Right hindlimb (tissue), 1 donor: ENCODE measurements at places on chromosomes 2 and 18.

GRCh38 chr2:84838434-84839145 lies 42.3 kb downstream of the TRABD2A start:
- DNase-seq = no peak

GRCh38 chr2:23523373-23524260 lies 138.6 kb downstream of the KLHL29 start:
- peak; percentile 60 for DNase-seq

- DNase-seq = no peak
Observed at GRCh38 chr2:43100362-43100882, 126.0 kb downstream of the ZFP36L2 start.

DNA sequence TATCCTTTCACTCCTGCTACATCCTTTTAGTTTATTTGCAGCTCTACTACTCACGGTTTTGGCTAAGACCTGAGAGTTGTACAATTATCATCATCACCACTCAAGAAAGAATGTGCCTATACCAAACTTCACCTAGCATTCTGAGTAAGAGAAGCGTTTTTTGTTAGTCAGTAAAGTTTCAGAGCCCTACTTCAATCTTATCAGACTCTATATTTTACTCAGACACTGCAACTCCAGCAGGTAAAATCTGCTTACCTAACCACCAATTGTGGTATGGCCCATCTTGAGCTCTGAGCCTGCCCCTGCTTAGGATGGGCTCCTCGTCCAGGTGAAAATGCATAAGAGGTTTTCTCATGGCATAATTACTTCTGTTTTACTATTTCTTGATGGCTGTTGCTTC lies 37.1 kb downstream of the ICOS start:
- DNase-seq = no peak

- no peak for DNase-seq
Observed at GRCh38 chr2:172079838-172080640, 5.3 kb upstream of the DLX1 start.

DNA sequence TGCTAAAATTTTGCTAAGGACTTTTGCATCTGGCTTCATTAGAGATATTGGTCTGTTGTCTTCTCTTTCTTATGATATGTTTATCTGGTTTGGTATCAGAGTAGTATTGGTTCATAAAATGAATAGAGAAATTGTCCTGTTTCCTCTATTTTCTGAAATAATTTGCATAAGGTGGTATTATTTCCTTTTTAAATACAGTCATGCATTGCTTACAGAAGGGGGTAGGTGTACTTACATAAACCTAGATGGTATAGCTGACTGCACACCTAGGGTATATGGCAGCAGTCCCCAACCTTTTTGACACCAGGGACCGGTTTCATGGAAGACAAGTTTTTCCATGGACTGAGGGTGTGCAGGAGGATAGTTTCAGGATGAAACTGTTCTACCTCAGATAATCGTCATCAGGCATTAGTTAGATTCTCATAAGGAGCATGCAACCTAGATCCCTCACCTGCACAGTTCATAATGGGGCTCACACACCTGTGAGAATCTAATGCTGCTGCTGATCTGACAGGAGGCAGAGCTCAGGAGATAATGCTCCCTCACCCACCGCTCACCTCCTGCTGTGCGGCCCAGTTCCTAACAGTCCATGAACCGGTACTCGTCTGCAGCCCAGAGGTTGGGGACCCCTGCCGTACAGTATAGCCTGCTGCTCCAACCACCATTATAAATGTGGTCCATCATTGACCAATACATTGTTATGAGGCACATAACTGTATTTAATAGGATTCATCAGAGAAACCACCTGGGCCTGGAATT lies 189.2 kb downstream of the FAM210A start:
- DNase-seq = no peak

- peak; percentile 65 for DNase-seq
Observed at GRCh38 chr2:224938651-224939182, 103.6 kb downstream of the DOCK10 start.

- no peak for DNase-seq
Observed at GRCh38 chr18:21703241-21703820, 1.2 kb downstream of the ABHD3 start.

- no peak for DNase-seq
Observed at GRCh38 chr2:98519851-98520250, 75.2 kb downstream of the INPP4A start.

DNA sequence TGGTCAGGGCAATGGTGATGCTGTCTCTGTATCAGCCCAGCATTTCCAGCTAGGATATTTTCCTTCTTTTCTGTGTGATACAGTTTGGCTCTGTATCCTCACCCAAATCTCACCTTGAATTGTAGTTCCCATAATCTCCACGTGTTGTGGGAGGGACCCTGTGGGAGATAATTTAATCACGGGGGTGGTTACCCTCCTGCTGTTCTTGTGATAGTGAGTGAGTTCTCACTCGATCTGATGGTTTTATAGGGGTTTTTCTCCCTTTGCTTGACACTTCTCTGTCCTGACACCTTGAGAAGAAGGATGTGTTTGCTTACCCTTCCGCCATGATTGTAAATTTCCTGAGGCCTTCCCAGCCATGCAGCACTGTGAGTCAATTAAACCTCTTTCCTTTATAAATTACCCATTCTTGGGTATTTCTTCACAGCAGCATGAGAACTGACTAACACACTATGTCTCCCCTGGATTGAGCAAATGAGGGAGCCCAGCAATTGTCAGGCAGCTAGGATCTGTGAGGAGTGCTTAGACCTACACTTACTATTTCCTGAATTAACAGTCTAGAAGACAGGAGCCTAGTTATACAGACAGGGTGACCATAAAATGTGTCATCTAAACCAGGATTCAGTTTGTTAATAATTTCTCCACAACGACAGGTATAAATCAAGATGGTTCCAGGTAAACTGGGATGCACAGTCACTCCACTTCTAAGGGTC lies 6.0 kb downstream of the SCN2A start:
- no peak for DNase-seq

DNA sequence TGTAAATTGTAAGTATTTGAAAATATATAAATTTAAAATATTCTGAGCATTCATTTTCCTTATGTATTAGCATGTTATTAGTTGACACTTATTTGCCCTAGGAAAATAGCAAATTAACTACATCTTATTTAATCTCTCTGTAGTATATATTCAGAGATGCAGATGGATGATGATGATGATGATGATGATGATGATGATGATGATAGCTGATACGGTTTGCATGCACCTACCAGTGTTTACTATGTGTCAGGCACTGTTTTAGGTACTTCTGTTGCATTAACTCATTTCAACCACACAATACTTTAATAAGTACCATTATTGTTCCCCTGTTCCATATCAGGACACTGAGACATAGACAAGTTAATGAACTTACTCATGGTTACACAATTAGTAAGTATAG lies 191.4 kb upstream of the BOD1L2 start:
- no peak for DNase-seq

DNA sequence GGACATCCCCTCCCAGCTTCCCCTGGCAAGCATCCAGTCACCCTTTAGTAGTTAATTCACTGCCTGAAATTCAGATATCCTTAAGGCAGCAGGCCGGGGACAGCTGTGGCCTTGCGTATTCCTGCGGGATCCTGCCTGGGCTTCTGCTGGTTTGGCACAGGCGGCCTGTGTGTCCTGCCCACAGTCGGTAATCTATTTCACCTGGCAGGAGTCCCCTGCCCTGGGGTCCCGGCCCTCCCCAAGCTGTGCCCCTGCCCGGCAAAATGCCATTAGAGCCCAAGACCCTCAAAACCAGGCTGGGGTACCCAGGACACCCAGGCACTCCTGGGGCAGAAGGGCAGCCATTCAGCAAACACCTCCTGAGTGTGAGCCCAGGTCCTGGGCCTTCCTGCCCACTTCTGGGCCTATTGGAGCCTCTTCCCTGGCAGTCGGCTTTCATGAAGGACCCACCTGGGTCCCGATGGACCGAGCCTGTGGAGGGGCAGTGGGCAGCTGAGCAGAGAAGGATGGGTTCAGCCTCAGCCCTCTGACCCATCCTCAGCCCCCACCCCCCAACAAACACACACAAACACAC lies 11.6 kb downstream of the CROCC2 start:
- peak; percentile 27 for DNase-seq

GRCh38 chr2:46827274-46828134 lies 88.1 kb downstream of the MCFD2 start:
- peak; percentile 18 for DNase-seq

GRCh38 chr2:133945089-133945488 lies 308.8 kb upstream of the MGAT5 start:
- no peak for DNase-seq

GRCh38 chr18:64202863-64203262 lies 54.0 kb upstream of the LINC00305 start:
- no peak for DNase-seq

DNA sequence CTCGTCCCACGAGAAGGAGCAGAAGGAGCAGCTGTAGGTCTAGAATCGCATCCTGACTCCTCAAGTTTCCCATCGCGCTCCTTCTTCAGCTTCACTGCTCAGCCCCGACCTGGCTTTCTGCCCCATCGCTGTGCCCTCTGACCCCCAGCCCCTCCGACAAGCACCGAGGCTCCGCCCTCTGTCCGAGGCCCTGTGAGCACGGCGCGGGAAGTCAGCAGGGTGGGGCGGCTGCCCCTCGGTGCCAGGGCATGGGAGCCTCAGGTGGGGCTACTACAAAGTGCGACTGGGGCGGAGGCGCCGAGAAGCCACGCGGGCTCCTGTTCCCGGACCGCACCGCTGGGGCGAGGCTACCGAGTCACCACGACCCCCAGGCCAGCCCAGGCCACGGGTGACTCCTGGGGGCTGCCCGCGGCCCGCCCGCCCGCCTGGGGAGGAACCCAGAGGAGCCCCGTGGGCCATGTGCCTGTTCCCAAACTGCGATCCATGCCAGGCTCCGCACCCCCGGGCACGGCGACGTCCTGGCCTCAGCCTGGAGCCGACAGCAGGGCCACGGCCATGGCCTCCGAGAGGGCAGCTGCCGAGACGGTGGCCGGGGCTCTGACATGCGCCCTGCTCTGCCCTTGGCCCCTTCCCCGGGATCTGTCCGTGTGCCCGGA lies 36.6 kb upstream of the ID2 start:
- no peak for DNase-seq

- DNase-seq = no peak
Observed at GRCh38 chr2:8382485-8382884, 299.4 kb upstream of the ID2 start.

GRCh38 chr2:227411320-227411989 lies 23.7 kb upstream of the SCYGR1 start:
- DNase-seq = no peak

DNA sequence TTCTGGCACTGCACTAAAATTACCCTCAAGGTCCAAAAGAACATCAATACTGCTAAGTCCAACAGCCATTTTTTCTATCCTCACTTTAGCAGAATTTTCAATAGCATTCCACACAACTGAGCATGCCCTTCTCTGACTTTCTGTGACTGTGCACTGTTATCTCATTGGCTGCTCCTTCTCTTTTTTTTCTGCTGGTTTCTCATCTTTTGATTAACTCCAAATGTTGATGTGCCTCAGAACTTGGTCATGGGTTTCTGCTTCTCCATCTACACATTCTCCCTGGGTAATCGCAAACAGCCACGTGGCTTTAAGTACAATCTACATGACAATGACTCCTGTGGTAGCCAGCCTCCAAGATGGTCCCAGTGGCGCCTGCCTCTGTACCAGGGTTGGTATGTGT lies 75.0 kb upstream of the CD226 start:
- no peak for DNase-seq

DNA sequence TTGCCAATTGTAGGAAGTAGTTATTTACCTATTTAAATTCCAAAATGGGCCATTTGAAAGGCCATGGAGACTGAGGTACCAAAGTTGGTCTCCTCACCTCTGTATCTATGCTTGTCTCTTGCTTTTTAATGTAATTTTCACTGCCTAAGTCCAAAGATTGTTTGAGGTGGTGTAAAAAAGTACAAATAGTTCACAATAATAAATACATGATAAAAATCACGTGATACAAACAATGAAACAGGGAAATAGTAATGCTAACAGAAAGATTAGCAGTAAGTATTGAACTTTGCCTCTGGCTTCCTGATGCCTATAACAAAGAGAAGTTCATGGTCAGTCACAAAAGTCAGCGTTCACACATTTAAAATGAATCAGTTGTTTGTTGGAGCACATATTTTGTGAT lies 67.6 kb downstream of the CNTNAP5 start:
- no peak for DNase-seq

GRCh38 chr2:128750328-128751165 lies 431.9 kb upstream of the HS6ST1 start:
- DNase-seq = no peak

DNA sequence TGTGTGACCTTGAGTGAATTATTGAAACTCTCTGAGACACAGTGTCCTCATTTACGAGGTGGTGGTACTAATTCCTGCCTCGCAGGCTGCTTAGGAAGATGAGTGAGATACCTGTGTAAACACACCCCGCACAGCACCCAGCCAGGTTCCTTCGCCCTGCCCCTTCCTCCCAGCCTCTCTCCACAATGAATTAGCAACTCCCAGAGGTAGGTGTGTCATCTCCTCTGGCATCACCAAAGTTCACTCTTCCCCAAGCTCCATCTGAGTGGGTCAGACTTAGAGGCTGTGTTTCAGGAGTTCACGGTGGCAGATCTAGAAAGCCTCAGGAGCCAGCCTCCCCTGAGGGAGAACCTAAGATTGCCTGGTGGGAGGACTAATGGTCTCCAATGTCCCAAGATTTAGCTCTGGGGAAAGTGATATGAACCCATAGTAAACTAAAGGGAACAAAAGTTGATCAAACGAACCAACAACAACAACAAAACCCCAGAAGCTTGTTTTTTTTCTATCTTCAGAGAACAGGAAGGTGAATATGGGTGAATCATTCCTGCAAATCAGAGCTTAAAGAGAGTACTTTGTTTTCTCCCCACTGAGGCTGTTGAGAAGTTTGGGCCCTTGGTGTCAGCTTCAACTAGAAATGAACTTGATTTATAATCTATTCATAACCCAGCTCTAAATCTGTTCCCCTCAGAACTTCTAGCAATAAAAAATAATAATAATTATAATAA lies 44.4 kb upstream of the NRP2 start:
- no peak for DNase-seq

- DNase-seq = no peak
Observed at GRCh38 chr2:38534746-38535403, 67.9 kb downstream of the HNRNPLL start.

DNA sequence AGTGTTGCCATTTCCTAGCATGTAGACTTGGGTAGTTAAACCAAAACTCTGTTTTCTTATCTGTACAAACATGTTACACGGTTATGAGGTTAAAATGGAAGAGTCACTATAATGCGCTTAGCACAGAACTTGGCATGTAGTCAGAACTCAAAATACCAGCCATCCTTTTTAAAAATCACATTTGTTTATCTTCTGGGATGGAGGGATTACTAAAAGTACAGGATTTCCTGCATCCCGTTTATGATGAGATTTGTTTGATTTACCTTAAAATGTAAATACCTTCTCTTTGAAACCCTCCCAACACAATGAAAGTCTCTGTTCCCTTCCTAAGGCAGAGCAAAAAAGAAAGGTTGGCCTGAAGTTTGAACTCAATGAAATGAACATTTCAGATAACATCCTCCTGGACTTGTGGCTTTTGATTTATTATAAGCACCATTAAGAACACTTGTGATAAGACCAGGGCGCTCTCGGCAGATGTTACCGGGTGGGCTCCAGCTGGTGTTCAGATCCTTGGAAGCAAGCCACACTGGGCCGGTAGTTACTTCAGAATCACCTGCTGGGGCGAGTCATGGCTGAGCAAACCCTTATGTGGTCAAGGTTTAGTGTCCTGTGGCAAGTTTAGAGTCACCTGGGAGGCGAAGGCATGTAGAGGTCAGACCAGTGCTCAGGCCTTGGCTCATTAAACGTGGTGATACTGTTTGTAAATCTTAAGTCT lies 105.7 kb downstream of the MGAT5 start:
- DNase-seq = no peak

GRCh38 chr2:241554610-241555322 lies 3.8 kb upstream of the BOK start:
- DNase-seq = no peak

GRCh38 chr2:240583774-240584173 lies 2.8 kb upstream of the CAPN10 start:
- DNase-seq = no peak
